ENCODE measurements at places on chromosomes 6 and 20.
A peak's percentile ranks its signal among the peaks of the same experiment; 100 is the strongest.

- peak; percentile 12 for DNase-seq
These were observed 508.0 kb downstream of the TBC1D32 start for GRCh38 chr6:120826253-120826652.

DNA sequence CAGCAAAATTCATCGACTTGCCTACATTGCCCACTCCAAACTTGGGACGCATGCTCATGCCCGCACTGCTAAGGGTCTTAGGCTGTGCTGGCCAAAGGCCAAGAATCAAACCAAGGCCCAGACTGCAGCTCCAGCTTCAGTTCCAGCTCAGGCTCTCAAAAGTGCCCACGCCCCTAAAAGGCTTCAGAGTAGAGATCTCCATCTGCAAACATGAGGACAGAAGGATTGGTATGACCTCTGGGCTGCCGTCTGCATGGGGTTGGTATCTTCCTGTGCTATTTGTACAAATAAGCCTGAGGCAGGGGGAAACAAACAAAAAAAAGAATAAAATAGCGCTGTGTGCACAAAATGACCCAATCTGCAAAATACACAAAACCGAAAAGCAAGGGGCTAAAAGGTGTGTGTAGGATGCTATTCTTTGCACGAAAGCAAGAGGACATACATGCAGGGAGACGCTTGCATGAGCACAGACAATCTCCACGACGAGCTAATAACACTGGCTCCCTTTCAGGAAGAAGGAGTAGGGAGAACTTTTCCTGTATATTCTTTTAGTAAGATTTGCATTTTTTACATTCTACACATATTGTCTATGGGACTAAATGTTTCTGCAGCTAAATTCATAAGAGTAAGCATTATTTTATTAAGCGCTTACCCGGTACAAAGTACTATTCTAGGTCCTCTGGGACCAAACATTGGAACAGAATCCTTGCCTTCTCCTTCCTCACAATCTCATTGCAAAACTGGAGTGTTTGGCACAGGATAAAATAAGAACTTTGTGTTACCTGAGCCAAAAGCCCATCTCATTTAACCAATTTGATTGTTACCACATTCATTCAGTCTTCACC lies 33.1 kb downstream of the ATP9A start:
- no peak for DNase-seq

DNA sequence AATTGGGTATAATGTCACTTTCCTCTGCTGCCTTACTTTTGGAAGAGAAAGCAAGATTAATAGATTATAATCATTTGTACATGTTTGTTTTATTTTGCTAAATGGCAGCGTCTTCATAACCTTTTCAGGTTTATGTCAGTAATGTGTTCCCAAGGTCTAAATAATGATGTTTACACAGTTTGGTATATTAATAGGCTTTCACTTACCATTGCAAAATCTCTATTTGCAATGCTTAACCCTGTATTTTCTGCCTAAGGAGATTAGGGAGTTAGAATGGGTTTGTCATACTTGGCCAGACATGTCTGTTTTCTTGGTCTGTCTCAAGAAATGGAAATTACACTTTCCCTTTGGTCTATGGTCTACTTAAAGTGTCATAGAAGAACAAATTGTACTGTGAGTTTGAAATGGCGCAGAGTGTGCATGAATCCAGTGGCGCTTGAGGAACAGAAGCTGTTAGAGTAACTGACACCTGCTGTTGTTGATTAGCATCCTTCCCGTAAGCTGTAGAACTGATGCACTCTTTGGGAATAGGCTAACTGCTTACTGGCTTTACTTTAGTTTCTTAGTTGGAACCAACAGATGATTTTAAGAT lies 261.1 kb downstream of the SAMD5 start:
- DNase-seq, result no peak

GRCh38 chr6:137373296-137373695 lies 120.9 kb downstream of the OLIG3 start:
- DNase-seq, result no peak

GRCh38 chr20:5309971-5310370 lies 6.8 kb downstream of the PROKR2 start:
- DNase-seq, result no peak

DNA sequence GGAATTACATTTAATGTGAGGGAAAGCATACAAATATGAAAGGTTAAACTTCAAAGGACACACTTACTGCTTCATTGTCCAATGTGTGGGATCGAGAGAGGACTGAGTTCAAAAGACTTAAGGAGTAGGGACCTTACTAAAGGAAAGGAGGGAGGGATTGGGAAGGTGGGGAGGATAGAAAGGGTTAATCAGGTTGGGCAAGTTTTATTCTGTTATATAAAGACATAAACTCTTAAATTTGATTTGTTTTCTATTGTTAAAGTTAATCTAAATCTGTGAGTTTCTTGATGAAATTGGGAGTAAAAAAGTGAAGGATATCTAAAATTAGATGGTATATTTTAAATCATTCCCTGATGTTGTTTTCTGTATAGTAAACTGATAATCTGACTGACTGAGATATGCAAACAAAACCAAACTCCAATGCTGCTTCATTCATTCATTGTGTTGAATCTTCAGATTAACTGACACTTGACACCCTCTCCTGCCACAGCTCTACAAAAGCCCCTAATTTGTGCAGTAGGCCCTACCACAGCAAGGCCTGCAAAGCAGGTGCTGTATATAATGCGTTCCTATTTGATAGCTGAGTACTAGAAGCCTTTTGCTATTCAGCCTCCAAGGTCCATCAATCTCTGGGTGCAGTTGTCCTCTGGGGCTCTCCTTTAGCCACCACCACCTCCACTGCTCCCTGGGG lies 1.3 kb upstream of the UBE2J1 start:
- no peak for DNase-seq

- no peak for DNase-seq
These were observed 73.1 kb downstream of the MKKS start for GRCh38 chr20:10360878-10361277.

DNA sequence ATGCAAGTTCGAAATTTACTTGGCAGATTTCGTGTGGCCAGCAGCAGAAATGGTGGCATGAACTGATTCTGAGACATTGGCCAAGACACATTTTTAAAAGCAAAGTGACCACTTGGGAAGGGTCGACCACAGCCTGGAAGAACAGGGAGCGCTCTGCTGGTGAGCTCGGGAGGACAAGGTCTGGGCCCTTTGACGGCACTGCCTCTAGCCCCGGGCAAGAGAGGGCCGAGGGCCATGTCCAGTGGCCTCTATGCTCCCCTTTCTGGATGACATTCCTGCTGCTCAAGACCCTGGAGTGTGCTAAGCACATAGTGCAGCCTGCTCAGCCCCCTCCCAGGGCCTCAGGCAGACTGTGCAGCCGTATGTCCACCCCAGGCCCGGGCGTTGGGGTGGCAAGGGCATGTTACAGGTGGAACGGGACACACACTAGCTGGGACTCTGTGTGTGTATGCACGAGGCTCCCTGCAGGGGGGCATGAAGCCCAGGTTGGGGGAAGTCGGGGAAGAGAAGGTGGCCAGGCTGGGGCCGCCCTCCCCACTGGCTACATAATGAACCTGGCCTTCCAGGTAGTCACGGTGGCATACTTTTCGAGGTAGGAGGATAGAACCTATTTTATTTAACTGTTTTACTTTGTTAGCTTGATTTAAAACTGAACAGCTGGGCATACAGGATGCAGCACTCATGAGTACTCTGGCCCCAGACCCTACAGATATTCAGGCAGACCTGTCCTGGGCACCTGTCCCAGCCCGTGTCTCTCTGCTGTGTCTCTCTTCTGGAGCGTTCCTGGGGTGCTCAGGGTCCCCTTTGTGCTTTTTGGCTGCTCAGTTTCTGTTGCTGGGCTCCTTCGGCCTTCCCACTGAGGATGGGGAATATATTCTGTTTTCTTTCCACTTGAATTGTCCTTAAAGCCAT lies 6.4 kb downstream of the SYNJ2 start:
- DNase-seq, result no peak

GRCh38 chr6:44037847-44038542 lies 89.3 kb downstream of the MRPL14 start:
- no peak for DNase-seq

DNA sequence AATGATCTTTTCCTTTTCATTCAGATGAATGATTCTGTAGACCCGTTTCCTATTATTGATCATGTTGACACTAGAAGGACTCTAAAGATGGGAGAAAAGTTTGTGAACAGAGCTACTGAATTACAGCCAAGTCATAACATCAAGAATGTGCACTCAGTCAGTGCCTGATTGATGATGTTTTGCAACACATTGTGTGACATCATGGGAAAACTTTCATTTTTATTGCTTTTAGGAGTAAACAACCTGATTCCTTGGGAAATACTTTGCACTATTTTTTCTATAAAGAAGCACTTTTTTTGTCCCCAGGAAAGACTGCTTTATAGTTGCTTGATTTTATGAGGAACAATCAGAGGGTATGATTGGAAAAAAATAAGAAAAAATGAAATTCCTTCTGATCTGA lies 383.8 kb upstream of the JAG1 start:
- DNase-seq, result no peak

- DNase-seq, result no peak
These were observed 8.7 kb upstream of the OSER1 start for GRCh38 chr20:44219170-44219730.

DNA sequence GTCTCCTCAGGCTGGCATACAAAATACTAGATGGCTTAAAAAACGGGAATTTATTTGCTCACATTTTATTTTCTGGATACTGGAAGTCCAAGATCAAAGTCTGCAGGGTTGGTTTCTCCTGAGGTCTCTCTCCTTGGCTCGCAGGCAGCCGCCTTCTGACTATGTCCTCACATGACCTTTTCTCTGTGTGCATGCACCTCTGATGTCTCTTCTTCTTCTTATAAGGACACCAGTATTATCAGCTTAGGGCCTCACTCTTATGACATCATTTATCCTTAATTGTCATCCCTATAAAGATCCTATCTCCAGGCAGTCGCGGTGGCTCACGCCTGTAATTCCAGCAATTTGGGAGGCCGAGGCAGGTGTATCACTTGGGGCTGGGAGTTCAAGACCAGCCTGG lies 9.3 kb upstream of the TRIM27 start:
- DNase-seq, result no peak

DNA sequence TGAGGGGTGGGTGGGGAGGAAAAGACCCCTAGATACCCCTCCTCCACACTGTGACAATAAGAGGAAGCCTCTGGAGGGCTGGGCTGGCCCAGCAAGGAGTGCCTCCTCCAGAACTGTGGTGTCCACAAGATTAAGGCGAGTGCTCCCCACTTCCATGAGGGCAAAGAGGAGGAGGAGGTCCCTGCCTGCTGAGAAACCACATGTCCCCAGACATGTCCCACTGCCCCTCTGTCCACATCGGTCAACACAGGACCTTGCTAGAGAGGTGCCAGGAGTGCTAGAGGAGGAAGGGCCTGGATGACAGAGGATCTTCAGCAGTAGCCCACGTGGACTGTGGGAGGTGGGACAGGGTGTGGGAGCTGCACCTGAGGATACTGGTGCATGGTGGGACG lies 3.1 kb downstream of the RAET1G start:
- DNase-seq, result no peak
